ENCODE measurements at places on chromosomes 4 and X. TPM values are rescaled to one million over a fixed set of nuclear protein-coding genes. Genes with fewer than 3 reads are reported as not detected.

Gene FDCSP
- not detected for total RNA-seq

Gene ADH1A
- not detected for total RNA-seq

Gene TEX13D
- total RNA-seq, result 0.15 TPM

DNA sequence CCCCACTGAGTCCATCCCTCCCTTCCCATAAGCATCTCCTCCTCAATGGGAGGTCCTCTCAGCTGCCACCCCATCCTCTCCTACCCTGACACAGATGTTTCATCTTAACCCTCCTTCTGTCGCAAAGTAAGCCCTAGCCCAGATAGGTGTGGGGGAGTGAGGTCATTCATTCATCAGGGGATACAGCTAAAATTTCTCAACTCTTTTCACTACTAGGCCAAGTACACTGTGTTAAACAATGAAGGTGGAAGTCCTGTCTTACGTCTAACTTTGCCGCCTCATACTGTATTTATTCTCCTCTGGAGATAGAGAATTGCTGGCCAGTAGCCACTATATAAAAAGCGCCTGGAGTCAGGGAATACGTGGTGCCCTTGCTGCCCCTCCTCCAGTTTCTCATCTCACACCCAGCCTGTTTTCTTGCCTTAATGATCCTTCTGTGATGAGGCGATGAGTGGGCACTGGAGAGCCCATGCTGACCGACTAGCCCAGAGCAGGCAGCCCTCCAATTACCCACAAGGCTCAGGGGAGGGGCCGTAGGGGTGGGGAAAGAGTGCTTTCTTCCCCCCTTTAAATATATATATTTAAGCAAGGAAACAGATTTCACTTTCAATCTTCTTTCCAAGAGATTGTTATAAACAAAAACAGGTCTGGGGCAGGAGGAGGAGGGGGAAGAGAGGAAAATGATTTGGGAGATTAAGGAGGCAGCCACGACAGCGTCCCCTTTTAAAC, 149.5 kb downstream of the PJA1 start:
- no peak for DNase-seq

Gene MAGEB10
- not detected for total RNA-seq

GRCh38 chr4:79182209-79182608, 143.7 kb downstream of the NAA11 start:
- no peak for DNase-seq

Gene TKTL2
- total RNA-seq, result not detected

DNA sequence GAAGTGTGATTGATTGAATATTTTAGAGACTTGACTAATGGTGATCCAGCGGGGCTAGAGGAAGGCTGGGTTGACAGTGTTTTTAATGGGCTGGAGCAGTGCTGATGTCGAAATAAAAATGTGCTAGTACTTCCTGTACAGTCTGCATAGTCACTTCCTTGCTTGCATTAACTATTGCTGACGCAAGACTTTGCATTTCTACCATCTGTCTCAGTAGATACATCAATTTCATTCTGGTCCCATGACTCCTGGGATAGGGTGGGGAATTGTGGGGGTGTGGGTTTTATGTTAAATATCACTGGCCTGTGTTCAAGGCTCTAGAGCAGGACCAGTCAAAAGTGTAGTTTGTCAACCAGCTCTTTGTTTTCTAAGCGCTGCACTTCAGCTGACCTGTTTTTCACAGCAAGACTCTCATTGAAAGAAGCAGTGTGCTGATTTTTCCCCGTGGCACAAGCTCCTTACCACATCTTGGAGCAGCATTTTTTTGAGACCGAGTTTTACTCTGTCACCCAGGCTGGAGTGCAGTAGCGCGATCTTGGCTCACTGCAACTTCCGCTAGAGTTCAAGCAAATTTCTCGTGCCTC, 35.2 kb upstream of the PHEX start:
- no peak for DNase-seq

GRCh38 chr4:164946810-164947209, 30.6 kb downstream of the TRIM61 start:
- no peak for DNase-seq

DNA sequence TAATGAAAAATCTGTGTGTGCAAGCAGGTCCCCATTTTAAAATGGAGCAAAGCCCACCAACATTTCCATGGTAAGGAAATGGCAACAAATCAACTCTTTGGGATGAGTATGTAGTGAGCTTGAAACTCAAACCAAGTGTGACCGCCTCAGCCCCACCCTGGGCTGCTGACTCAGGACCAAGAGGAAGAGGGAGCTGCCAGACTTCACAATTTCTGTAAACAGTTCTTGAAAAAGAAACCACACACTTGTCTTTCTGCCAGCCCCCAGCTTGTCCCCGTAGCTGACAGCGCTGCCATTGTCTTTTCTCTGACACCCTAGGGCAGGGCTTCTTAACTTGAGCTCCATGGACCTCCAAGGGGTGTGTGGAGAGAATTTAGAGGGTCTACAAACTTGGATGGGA, 10.3 kb downstream of the RTL5 start:
- DNase-seq, result no peak

- peak; percentile 33 for DNase-seq
These were observed 47.0 kb upstream of the SCOC start for GRCh38 chr4:140326395-140326993.

DNA sequence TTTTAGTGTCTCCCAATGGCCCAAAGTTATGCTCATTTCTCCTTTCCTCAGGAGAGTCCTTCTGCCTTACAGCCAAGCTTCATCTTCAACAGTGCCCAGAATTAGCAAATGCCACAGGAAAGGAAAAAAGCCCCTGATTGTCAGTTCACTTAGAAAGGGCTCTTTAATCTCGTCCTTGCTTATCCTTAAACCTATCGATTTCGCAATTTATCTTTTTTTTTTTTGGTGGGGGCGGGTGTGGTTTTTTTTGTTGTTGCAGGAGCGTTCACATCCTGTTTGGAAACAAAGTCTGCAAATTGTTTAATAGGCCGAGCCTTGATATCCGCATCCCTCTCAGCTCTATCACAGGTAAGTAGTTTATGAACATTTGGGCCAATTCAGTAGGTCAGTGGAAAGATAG, 20.2 kb downstream of the TRPC5OS start:
- DNase-seq, result no peak

Data from HCT116 (cell line).